ENCODE measurements at places on chromosomes 6 and 20.

- DNase-seq = no peak
Observed at GRCh38 chr6:4209196-4209595, 73.8 kb upstream of the ECI2 start.

DNA sequence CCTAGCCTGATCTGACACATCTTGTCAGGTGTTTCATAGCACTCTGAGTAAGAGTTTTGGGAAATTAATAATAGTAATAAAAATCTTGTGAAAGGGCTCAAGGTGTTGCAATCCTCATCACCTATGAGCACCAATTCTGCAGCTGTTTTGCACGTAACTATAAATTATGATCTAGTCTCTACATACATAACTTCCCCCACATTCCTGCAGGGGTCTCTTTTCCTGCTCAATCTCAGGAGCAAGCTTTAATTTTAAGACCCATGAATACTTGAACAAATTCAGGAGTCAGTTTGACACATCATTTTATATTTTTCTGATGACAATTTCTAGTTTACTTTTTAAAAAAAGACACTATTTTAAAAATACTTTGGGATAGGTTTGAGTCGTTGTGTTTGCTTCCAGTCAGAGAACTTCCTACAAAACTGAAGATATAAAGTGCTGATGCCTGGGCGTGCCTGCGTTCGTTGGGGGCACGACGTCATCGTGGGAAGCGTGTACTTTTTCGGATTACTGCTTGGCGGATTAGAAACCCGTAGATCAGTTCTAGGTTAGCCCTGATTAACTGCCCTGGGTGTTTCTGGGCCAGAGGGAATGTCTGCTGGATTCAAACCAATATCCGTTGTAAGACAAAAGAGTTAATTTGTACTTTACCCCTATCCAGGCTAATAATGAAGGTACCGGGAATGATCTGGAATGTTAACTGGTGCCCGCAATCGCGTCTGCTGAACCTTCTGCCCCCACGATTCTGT is 1.0 kb upstream of the E2F3 start:
- no peak for DNase-seq

- no peak for DNase-seq
Observed at GRCh38 chr6:2132416-2132815, 113.0 kb downstream of the GMDS start.

GRCh38 chr6:35751594-35751993 is 14.8 kb downstream of the ARMC12 start:
- DNase-seq = no peak

DNA sequence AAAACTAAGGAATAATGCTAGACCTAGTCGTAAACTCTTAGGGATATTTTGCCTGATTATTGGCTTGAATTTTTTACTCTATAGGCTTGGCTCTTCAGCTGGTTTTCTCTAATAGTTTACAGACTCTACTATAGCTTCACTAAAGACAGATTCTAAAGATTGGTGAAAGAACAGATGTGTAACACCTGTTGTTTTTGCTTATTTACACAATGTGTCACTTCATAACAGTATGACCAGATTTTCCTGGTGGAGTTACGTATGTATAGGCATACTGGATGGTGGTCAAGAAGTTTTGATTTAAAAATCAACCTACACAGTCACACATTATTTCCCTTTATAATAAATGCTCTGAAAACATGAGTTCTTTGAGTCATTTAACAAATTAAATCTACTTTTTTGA is 4.8 kb downstream of the COL19A1 start:
- no peak for DNase-seq

DNA sequence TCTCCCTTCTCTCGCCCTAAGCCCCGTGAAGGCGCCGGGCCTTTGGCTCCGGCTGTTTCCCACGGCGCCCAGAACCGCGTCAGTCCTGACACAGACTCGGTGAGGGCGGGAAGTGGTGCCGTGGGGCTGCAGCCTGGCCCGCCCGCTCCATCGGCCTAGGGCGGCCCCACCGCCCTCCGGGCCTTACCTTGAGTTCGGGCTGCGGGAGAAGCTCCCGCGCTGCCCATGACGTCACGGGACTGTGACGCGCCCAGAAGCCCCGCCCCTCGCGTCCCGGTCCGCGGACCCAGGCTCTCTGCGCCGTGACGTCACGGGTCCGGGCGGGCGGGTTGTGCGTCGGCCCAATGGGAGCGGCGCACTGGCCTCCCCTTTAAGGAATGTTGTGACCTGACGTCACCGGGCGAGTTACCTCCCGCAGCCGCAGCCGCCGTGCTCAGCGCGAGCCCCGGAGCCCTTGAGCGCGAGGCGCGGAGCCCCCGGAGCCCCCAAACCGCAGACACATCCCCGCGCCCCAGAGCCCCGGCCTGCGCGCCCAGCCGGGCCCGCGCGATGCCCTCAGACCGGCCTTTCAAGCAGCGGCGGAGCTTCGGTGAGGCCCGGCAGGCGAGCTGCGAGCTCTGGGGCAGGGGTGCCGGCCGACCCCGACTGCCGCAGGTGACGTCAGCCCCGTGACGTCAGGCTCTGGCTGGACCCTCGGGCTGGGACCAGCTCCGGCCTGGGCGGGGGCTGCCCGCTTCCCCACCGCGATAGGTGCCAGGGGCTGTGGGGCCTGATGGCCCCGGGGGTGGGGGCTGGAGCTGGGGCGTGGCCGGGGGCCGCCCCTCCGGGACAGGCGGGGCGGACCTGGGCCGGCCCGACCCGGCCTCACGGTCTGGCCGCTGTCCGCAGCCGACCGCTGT is at the start of gene MAP1LC3A:
Gene MAP1LC3A (plus strand): TSS at position 399 of the 899 bp plus-strand sequence. CDS start 151 bp downstream, at position 550.
- DNase-seq = peak; percentile 87

GRCh38 chr20:8532169-8532568 is 400.1 kb downstream of the PLCB1 start:
- no peak for DNase-seq

DNA sequence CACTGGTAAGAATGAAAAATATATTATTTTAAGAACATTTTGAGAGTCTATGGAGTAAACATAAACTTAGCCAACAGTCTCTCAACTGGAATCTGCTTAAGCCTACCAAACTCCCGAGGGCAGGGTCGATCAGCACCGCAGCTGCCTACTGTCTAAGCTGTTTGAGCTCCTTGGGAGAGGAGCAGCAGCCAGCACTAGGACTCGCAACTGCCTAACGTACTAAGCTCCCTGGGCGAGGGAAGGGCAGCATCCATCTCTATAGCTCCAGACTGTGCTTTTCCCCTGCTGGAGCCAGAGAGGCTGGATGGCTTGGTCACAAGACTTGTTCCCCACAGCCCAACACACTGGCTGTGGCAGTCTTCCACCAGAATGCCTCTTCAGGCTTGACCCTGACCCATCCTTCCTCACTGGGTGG is 96.4 kb downstream of the MOXD1 start:
- no peak for DNase-seq

DNA sequence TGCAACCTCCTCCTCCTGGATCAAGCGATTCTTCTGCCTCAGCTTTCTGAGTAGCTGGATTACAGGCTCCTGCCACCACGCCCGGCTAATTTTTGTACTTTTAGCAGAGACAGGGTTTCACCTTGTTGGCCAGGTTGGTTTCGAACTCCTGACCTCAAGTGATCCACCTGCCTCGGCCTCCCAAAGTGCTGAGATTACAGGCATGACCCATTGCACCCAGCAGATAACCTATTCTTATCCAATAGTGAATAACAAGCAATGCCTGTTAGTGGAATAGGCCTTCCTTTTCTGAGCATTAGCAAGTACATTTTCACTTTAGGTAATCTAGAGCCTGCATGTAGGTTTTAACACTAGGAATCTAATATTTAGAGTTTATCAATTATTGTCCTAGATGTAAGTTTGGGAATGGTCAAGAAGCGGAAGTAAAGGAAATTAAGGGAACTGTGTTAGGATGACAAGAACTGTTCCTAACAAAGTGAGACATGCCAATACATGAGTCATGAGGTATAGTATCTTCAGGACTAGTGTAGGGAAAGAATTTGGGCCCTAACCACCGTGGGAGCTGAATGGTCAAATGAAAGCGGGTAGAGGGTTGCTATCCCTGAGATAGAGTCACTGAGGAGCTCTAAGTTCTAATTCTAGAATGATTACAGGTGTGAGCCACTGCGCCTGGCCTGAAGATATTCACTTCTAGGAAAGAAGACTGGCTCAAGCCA is 15.0 kb downstream of the BLTP3A start:
- DNase-seq = no peak

GRCh38 chr20:20002101-20002998 is 14.8 kb upstream of the NAA20 start:
- DNase-seq = no peak

DNA sequence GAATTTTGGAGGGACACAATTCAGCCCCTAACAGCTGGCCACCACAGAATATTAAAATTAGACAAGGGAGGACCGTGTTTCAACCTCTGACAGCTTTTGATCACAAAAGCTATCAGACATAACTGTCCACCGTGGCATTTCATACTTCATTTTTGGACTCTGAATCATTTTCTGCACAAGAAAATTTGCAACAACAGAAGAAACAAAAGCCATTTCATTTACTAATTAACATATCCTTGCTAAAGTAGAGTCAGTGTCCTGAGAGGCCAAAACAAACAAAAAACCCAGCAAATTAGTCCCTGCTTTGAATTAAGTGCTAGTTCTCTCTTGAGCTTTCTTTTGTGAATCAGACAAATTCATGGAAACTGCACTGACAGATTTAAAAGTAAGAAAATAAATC is 17.6 kb upstream of the COL12A1 start:
- DNase-seq = no peak

- no peak for DNase-seq
Observed at GRCh38 chr6:167152862-167153261, 4.9 kb downstream of the GPR31 start.

DNA sequence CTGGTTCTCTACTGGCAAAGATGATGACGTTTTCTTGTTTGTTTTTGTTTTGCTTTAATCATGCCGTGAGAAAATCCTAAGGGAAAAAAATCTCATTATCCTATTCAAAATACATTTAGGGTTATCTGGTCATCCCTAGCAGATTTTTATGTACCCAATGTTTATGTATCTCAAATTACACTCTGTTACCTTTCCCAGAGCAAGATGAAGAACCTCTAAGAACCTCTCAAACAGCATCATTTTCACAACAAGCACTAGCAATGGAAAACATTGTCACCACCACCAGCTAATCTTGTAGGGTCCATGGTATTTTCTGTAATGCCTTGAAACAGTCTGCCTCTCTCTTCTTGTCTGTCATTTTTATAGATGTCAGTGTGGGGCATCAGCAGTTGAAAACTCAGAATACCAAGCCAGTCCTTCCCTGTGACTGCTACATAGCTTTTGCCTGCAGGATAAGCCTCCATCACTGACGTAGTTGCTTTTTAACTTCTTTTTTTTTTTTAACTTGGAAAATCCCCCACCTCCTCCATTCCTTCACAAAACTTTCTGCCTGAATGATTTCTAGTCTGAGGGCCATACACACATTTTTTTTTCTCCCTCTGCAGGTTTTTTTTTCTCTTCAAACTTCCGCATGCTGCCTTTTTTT is 2.4 kb upstream of the SNAP25 start:
- DNase-seq = no peak

DNA sequence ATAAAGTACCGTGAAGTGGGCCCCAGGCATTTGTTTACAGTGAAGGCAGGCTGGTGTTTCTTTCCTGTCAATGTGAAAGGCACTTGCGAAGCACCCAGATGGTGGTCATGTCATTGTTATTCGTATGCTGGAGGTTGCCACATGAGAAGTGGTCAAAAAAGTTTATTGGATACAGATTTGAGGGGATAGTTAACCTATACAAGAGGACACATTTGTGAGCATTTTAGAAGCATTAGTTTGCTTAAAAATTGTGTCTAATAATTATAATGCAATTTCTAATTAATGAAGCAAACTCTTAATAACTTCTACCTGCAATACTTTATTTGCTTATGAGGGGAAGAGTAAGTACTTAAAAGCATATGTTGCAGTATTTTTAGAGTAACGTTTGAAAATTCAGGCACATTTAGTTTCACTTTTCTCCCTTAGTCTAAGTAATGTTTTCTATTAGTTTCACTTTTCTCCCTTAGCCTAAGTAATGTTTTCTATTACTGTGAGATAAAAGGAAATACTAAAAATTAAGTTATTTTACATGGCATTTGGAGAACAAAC is 120.7 kb upstream of the CLDN20 start:
- DNase-seq = no peak

GRCh38 chr20:37192137-37192854 is 12.9 kb upstream of the MROH8 start:
- DNase-seq = peak; percentile 50

- DNase-seq = no peak
Observed at GRCh38 chr20:24337069-24337468, 132.4 kb upstream of the SYNDIG1 start.

DNA sequence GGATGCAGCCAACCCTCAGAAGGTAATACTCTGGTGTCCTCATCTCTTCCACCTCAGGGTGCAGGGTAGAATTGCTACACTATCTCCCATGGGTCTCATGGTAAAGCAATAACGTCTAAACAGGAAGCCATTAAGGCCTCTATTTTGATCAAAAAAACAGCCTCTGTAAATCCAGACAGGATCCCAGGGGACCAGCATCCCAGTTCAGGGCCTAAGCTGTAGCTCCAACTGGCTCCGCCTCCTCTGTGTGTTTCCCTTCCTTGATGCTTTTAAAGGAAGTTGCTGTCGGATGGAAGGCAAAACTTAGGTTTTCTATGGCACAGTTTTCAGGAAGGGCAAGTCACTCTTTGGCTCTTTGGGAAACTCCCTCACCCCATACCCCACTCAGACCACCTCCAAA is 222.0 kb downstream of the MAFB start:
- no peak for DNase-seq

DNA sequence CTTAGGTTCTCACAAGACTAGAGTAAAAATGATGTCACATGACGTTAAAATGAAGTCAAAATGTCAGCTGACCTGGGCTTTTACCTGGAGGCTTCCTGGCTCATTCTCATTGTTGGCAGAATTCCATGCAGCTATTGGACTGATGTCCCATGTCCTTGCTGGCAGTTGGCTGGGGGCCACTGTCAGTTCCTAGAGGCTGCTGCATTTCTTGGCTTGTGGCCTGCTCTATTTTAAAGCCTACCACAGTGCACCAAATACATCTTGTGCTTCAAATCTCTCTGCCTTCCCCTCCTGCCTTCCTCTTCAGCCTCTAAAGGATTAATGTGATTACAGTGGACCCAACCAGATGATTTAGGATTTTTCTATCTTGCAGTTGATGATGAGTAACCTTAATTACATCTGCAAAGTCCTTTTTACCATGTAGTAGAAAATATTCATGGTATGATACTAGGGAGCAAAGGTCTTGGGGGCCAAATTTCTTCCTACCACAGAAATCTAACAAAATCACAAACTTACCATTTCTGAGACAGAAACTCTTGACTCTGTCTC is 81.9 kb downstream of the FIG4 start:
- no peak for DNase-seq

DNA sequence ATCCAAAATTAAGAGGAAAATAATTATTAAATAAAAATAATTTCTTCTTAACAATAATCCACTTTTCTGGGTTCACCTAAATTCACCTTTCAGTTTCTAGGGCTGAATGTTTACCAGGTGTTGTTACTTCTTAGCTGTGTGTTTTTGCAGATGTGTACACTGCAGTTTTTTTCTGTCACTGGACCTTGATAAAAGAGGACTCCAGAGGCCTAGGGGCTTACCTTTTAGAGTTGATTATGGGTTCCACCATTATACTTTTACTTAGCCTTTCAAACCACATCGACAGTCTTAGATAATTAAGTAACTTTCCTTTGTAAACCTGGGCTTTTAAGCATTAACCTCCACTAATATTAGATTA is 766.5 kb downstream of the BCKDHB start:
- DNase-seq = no peak

GRCh38 chr20:43102394-43102793 is 87.3 kb downstream of the PTPRT start:
- DNase-seq = no peak
